ENCODE measurements at places on chromosomes 3 and 15.

- DNase-seq, result no peak
Measured at GRCh38 chr3:120683671-120684301, 1.7 kb upstream of the HGD start.

DNA sequence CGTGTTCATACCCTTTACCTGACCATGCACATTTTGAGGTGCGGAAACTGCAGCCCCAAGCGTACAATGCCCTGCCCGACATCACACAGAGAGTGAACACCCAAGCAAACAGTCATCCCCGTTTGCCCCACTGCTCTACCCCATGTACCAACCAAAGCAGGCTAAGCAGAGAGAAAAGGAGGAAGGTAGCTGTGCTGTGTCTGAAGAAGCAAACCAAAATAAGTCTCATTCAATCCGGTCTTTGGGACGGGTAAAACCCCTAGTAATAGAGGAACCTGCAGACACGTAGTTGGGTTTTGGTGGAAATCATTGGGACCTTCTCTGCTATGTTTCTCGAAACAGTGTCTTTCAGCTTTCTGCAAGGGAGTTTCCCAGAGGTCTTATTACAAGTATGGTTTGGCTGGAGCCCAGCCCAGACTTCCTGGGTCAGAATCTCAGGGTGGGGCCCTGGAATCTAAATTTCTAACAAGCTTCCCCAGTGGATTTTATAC, 164.6 kb upstream of the HES1 start:
- DNase-seq, result no peak

GRCh38 chr15:67091980-67092677, 26.7 kb downstream of the SMAD3 start:
- no peak for DNase-seq

- DNase-seq, result no peak
Measured at GRCh38 chr3:3429841-3430240, 250.3 kb upstream of the CRBN start.

- DNase-seq, result no peak
Measured at GRCh38 chr3:55526332-55527030, 39.4 kb upstream of the WNT5A start.

DNA sequence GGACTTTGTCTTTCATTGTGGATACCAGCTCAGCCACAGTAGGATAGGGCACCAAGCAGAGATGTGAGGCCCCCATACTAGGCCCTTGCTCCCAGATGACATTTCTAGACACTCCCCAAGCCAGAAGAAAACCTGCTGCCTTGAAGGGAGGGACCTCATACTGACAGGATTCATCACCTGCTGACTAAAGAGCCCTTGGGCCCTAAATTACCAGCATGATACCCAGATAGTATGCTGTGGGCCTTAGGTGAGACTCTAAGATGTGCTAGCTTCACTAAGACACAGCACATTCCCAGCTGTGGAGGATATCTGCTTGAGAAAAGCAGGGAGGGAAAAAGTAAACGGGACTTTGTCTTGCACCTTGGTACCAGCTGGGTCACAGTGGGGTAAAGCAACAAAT, 324.0 kb downstream of the TBL1XR1 start:
- no peak for DNase-seq

- DNase-seq, result no peak
Measured at GRCh38 chr3:124420392-124420791, 309.9 kb upstream of the UMPS start.

DNA sequence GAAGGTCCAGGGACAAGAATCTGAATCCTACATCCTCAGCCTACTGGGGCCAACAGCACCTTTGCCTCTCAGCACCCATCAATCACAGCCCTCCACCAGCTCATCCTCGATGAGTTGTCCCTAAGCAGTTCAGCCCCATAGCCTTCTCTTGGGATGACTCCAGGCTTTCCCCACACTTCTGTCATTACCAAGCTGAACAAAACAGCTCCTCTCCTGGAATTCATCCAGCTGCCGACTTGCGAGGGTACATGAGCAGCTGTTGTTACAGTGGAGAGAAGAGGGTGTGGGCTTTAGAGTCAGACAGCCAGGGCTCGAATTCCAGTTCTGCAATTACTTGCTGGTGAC, 69.0 kb upstream of the THBS1 start:
- peak; percentile 79 for DNase-seq

DNA sequence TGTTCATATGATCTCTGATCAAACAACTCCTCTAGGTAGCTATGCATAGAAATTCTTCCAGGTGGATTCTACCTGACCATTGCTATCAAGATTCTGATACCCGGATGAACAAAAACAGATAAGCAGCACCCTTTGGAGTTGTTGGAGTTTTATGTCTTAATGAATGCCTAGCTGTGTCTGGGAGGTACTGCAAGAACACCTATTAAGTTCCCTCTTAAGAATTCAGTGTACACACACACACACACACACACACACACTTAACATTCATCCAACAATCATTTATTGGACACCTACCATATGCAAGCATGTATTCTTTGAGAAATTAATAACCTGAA, 58.1 kb upstream of the FNDC3B start:
- DNase-seq, result no peak

DNA sequence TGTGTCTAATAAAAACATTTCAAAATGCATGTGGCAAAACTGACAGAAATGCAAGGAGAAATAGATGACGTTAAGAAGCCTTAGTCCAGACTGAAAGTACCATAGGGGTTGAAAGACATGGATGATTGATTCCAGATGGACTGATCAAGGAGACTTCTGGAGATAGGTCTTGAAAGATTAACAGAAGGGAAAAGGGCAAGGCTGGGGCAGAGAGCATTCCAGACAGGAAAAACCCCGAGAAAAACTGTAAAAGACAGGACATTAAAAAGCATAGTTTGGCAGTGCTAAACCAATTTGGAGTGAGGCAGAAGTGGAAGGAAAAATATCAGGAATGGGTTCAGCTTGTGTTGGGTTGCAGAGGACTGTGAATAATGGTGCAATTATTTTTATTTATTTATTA, 375.2 kb upstream of the SGO1 start:
- no peak for DNase-seq

- DNase-seq, result no peak
Measured at GRCh38 chr3:27312044-27312668, 57.0 kb downstream of the NEK10 start.

- peak; percentile 71 for DNase-seq
Measured at GRCh38 chr15:78739996-78740903, 71.0 kb downstream of the ADAMTS7 start.

DNA sequence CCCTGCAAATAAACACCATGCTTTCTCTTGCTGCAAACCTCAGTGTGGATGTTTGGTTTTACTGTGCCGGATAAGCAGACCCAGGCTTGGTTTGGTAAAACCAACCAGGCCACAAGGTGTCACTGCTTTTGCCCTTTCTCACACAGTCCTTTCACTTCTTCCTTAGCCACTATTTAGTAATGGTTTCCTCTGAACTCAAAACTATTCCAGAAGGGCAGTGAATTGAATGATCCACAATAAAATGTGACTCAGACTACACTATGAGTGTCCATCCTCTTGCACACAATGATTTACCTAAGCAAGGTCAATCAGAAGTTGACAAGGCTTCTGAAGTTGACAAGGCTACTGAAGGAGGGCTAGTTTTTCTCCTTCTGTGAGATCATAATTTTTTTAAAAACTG, 552.4 kb upstream of the CCDC54 start:
- no peak for DNase-seq

DNA sequence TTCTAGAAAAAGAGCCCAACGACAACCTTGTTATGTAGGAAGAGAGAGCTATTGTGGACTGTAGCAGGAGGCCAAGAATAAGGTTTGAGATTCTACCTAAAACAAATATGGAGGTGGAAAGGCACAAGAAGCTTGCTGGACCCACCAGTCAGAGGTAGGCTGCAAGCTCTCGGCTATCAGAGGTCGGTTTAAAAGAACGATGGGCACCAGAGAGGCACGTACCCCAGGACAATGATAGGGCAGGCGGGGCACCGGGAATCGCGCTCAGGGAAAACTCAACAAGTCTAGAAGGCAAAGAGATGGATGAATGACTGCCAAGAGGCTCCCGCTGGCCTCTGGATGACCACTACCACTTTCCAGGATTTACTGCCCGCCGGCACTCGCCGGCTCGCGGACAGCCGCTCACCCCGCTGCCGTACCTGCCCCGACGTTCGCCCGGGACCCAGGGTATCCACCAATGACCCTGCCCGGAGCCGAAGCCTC, 1.1 kb downstream of the HDGFL3 start:
- no peak for DNase-seq

GRCh38 chr3:152430223-152431002, 161.7 kb downstream of the MBNL1 start:
- DNase-seq, result no peak

DNA sequence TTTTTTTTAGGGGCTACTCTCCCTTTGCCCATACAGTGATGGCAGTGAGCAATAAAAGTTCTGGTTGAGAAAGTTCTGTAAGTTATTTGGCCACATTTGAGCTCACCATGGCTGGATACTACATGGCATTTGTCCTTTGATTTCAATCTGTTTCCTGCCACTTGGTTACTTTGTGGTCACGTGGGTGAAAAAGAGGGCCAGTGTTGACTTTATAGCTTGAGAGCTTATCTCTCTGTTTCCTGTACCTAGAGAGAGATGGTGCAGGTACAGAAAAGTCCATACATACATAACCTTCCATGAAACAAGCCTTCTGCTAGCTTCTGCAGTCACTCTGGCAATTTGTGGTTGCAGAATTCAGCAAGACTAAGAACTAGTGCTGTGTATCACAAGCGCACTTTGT, 23.4 kb upstream of the MECOM start:
- no peak for DNase-seq

GRCh38 chr15:30943654-30944335, 40.1 kb downstream of the FAN1 start:
- no peak for DNase-seq

GRCh38 chr15:28930476-28931291, 44.9 kb downstream of the APBA2 start:
- no peak for DNase-seq

GRCh38 chr3:136787349-136787748, 31.6 kb upstream of the SLC35G2 start:
- no peak for DNase-seq

GRCh38 chr15:74535388-74536084, 5.5 kb upstream of the ARID3B start:
- no peak for DNase-seq

- DNase-seq, result no peak
Measured at GRCh38 chr3:8817486-8817885, 48.1 kb upstream of the OXTR start.

- DNase-seq, result no peak
Measured at GRCh38 chr3:39755100-39755499, 54.3 kb upstream of the MYRIP start.

GRCh38 chr15:69592954-69593353, 140.3 kb downstream of the RPLP1 start:
- no peak for DNase-seq

- DNase-seq, result no peak
Measured at GRCh38 chr3:39137435-39137936, 15.9 kb downstream of the CSRNP1 start.

GRCh38 chr3:31724651-31725050, 191.9 kb downstream of the STT3B start:
- DNase-seq, result no peak

DNA sequence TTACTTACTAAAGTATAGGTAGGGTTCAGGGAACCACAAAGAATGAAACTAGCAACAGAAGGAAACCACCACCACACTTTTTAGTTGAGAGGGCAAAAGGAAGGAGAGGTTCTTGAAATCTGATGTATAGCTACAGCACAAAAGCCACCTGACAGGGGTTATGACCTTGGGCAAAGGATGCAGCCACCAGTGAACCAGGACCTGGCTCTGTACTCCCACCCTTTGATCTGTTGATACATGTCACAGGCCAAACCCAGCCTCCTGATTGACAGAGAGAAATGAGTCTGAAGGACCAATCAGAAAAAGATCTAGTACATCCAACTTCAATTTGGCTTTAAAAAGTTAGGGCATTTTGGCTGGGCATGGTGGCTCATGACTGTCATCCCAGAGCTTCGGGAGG, 20.0 kb upstream of the BLM start:
- DNase-seq, result no peak
